ENCODE measurements at places on chromosomes 5 and 9.

- no peak for DNase-seq
Observed at GRCh38 chr5:168340487-168340886, 49.0 kb downstream of the WWC1 start.

DNA sequence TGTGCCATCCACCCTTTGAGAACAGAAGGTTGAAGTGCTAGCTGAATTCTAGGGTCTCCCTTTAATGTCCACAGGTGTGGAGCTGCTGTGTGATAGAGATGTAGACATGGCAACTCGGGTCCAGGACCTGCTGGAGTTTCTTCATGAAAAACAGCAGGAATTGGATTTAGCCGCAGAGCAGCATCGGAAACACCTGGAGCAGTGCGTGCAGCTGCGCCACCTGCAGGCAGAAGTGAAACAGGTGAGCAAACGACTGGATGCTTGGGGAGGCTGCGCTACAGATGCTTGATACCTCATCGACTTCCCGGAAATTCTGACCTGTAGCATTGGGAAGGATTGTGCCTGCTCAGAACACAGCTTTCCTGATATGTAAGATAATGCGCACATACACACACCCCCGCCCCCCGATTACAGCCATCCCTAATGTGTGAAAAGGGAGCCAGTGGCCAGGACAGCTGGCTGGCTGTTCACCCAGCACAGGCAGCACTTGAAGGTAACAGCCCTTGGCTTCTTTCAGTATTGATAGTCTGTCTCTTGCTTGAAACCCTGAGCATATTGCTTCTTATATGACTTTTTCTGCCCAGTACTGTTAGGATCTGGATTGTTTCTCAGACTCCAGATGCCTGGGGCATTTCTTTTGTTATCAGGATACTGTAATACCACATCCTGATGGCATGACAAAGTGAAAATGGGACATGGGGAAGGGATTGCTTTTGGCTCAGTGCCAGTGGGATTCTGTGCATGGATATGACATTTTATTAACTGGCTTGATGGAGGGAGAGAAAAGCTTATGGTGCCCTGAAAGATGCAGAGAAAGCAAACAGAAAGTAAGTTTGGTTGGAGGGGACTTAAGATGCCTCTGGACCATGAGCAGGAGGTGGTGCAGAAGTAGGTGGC is 216.8 kb upstream of the OTULINL start:
- no peak for DNase-seq

DNA sequence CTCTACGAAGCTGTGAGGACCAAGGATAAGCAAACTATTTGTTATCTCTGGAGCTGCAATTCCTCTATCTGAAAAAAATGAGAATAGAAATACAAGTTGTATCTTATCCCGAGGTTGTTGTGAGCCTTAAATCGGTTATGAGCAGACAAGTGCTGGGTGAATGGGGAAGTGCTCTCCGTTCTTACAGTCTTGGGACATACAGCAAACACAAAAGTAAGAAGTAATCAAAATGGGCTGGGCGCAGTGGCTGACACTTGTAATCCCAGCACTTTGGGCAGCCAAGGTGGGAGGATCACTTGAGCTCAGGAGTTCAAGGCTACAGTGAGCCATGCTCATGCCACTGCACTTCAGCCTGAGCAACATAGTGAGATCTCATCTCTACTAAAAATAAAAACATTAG is 31.7 kb downstream of the ITK start:
- DNase-seq = no peak

GRCh38 chr5:154547551-154547950 is 69.5 kb upstream of the HAND1 start:
- DNase-seq = no peak

DNA sequence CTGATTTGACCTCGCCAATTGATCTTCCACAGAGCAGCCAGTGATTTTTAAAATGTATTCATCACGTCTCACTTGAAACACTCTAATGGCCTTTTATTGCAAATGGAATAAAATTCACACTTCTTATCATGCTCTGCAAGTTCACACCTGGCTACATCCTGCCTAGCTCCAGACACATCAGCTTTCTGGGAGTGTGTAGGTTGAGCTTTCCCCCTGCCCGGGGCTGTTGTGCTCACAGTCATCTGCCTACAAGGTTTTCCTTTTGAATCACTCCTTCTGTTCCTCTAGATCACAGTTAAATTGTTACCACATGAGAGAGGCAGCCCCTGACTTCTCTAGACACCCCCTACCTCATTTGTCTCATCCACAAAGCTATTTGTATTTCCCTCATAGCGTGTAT is 674.5 kb downstream of the PRELID2 start:
- no peak for DNase-seq

DNA sequence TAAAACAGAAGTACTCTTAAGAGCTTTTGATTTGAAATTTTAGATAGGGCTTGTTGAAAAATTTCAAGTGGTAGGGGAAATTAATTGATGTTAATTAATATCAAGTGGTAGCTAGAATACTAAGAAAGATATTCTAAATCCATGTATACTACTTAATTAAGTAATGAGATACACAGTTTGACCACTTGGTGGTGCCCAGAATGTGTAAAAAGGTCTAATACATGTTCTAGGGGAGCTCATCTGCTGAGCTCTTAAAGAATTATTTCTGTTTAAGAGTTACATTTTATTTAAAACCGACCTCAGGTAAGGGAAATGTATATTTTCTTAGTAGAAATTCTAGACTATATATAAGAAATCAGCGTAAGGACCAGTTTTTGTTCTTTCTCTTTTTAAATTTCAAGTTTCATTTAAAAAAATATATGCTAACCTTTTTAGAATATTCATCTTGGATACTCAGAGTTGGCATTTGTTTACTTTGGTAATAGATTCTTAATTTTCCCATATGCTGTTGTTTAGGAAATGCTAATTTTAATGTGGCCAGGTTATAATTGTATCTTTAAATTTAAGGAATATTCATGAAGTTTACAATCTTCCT is 61.5 kb downstream of the LNPEP start:
- no peak for DNase-seq

Data from amniotic stem cell (primary cell).